ENCODE measurements at places on chromosomes 4 and X. TPM values are rescaled to one million over a fixed set of nuclear protein-coding genes. Genes with fewer than 3 reads are reported as not detected.

Gene BBS12
- polyA plus RNA-seq = 1.1 TPM

Gene SMIM31
- not detected for polyA plus RNA-seq

Gene CNKSR2
- polyA plus RNA-seq = 0.78 TPM

Gene BCORL1
- polyA plus RNA-seq = 2.8 TPM

Gene ART3
- not detected for polyA plus RNA-seq

Gene UGT2B10
- polyA plus RNA-seq = not detected

Gene CT47B1
- polyA plus RNA-seq = not detected

Gene SPACA5
- not detected for polyA plus RNA-seq

Gene C4orf50
- polyA plus RNA-seq = not detected

Gene IL21
- polyA plus RNA-seq = not detected

Gene EPGN
- polyA plus RNA-seq = not detected

Gene EDNRA
- not detected for polyA plus RNA-seq

Gene NLGN4X
- polyA plus RNA-seq = not detected

Gene KDR
- not detected for polyA plus RNA-seq

DNA sequence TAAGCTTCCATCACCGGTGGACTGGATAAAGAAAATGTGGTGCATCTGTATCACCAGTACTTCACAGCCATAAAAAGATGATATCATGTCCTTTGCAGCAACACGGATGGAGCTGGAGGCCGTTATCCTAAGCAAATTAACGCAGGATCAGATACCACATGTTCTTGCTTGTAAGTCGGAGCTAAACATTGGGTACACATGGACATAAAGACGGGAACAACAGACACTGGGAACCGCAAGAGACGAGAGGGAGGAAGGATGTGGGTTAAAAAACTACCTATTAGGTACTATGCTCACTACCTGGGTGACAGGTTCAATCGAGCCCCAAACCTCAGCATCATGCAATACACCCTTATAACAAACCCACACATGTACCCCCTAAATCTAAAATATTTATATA lies 16.3 kb upstream of the IDS start:
- no peak for DNase-seq

GRCh38 chr4:6720202-6720699 lies 4.3 kb downstream of the BLOC1S4 start:
- peak; percentile 77 for DNase-seq

GRCh38 chr4:141309874-141310273 lies 89.2 kb downstream of the ZNF330 start:
- no peak for DNase-seq

DNA sequence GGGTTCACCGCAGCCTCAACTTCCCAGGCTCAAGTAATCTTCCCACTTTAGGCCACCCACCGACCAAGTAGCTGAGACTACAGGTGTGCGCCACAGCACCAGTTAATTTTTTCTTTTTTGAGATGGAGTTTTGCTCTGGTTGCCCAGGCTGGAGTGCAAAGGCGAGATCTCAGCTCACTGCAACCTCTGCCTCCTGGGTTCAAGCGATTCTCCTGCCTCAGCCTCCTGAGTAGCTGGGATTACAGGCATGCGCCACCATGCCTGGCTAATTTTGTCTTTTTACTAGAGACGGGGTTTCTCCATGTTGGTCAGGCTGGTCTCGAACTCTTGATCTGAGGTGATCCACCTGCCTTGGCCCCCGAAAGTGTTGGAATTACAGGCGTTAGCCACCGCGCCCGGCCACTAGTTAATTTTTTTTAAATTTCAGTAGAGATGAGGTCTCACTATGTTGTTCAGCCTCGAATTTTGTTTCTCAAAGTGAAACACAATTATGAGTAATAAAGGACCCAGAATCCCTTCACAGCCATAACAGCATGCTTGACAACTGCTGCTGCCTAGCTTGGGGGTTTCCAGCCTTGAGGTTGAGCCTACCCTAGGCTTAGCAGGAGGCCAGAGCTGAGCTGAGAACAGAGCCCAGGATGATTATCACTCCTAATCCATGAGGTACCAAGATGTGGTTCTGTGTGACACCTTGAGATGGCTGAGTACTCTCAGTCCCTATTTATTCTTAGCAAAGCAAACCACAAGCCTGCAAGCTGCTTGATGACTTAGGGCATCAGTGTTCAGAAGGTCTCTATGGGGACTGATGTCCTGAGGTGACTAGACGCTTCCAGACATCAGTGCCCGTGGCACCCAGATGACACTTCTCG lies 41.6 kb upstream of the NKRF start:
- DNase-seq = peak; percentile 52

DNA sequence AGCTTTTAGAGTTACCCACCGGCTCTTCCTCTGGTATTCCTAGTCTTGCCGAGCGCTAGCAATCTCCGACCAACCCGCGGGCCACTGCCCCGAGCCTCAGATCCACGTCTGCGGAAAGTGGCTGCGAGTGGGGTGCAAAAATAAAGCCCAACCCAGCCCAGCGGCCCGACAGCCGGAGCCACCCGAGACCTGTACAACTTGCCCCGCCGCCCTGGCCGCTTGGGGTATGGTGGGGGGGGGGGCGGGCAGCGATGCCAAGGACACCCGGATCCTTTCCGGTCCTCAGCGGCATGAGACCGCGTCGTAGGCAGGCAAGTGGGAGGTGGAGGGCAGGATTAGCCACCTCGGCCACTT lies 1.6 kb downstream of the SLITRK4 start:
- DNase-seq = no peak

GRCh38 chr4:87425711-87426110 lies 3.3 kb downstream of the NUDT9 start:
- no peak for DNase-seq

DNA sequence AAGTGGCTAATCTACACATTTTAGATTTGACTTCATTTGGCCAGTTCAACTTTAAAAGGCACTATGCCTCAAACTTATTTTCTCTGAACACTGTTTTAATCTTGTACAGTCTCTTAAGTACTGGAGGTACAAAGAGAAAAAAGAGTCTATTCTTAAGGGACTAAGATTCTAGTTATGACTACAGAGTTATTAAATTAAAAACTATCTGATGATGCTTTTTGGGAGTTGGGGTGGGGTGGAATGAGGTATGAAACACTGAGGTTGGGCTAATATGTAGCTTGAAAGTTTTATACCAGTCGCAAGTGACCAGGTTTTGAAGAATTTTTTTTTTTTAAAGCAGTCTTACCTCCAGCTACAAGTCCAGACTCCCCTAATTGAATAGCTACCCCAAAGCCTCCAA lies 17.7 kb upstream of the GPR34 start:
- DNase-seq = no peak

DNA sequence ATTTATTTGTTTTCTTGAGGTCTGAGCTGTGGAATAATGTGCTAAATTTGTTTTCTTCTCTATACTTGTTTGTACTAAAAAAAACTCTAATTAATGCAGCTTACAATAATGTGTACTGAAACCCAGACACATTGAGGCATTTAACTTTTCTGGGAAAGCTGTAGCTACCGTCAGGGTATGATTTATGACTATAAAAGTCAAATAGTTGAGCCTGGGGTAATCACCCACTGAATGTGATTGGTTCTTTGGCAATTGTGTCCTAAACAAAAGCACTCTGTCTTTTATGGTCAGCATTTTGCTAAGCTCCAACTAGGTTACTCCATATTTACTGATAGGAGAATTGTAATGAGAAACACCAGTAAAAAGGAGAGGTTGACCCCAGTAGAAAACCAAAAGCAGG lies 65.9 kb upstream of the CBLL2 start:
- DNase-seq = no peak

GRCh38 chrX:139077281-139078250 lies 366.0 kb upstream of the FGF13 start:
- no peak for DNase-seq

- no peak for DNase-seq
Observed at GRCh38 chr4:145531859-145532258, 50.2 kb downstream of the SMAD1 start.

DNA sequence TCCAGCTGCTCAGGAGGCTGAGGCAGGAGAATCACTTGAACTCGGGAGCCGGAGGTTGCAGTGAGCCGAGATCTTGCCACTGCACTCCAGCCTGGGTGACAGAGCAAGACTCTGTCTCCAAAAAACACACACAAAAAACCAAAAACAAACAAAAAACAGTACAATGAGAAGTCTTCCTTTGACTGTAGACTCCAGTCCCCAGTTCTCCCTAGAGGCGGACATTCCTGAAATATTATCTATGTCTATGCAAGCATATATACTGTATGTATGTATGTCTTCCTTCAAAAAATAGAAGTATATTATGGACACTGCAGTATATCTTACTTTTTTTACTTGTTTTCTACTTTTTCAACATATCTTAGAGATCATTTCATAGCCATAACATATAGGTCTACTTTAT lies 10.2 kb upstream of the FGF2 start:
- DNase-seq = no peak

- DNase-seq = no peak
Observed at GRCh38 chrX:67784712-67785111, 240.9 kb downstream of the AR start.

- no peak for DNase-seq
Observed at GRCh38 chr4:128424527-128425497, 137.2 kb upstream of the PGRMC2 start.

- DNase-seq = no peak
Observed at GRCh38 chrX:72687396-72687795, 26.7 kb downstream of the PHKA1 start.

GRCh38 chr4:30839583-30840520 lies 119.7 kb downstream of the PCDH7 start:
- DNase-seq = no peak

DNA sequence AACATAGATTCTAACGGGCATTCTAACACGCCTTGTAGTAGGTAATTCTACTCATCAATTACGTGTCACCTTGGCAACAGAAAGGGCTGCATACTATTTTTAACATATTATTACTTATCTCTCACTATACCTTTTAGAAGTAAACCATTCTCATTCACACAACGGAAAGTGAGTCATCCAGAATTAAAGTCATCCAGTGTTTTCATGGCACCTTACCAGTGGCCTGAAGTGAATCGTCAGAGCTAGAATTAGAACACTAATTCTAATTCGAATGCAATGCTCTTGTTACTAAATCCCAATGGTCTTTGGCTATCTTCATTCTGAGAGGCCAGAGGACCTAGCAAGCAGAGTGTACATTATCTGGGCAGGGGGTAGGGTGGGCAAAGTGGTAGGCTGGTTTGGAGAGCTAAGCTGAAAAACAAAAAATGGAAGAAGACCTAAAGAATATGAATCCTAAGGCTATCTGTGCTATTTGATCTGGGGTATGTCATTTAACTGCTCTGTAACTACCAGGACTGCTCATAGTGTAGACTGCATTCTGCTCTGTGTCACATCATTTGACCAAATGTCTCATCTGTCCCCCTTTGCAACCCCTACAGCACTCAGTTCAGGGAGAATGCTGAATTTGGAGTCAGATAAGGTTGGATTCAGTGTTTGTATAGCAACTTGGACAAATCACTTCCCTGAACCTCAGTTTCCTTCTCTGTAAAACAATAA lies 96.5 kb downstream of the HDAC8 start:
- DNase-seq = no peak

- no peak for DNase-seq
Observed at GRCh38 chrX:11081511-11081910, 29.6 kb upstream of the HCCS start.

GRCh38 chr4:39521253-39521919 lies 5.9 kb downstream of the UGDH start:
- DNase-seq = no peak

DNA sequence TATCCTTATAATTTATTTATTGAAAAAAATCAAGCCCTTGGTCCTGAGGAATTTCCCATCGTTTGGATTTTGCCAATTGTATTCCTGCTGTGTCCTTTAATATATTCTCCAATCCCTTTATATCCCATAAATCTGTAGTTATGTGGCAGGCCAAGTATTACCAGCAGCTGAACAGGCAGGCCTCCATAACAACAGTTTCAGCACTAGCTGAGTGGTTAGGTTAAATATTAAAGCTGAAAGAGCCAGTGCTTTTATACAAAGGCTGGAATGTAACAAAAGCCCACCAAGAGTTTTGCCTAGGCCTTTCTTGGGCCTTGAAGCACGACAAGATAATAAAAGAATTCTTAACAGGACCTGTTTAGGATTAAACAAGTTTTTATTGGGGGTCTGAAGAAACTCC lies 366.6 kb upstream of the GALNT7 start:
- no peak for DNase-seq

DNA sequence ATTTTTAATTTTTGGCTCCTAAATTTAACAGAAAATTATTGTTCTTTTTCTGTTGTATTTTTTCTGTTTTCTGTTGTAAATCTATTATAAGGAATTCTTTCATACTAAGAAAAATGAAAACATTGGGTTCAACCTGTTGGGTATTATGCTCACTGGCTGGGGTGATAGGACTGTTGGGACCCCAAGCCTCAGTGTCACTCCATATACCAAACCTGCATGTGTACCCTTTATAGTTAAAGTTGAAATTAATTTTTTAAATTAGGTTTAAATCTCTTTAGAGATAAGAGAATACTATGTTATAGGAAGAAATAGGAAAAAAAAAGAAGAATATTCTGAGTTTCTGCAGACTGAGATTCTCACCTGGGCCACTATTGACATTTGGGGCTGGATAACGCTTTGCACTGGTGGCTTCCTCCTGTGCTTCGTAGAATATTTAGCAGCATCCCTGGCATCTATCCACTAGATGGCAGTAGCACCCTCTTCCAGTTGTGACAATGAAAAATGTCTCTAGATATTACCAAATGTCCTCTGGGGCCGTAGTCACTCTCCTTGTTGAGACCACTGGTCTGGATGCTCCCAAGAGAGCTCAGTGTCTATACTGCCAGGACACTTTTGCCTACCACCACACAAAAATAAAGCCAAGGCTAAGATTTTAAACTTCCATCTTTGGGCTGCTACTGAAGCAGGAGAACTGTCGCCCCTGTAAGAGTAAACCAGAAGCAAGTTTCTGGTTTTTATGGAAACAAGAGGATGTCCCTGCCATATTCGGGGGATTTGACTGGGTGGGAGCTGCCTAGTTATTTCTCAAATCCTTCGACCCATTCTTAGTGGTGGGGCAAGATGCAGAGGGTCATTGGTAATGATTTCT lies 22.4 kb upstream of the CLTRN start:
- DNase-seq = peak; percentile 76

- no peak for DNase-seq
Observed at GRCh38 chr4:1062419-1062818, 50.9 kb downstream of the RNF212 start.

GRCh38 chr4:75512386-75513211 lies 1.6 kb downstream of the RCHY1 start:
- DNase-seq = peak; percentile 52

DNA sequence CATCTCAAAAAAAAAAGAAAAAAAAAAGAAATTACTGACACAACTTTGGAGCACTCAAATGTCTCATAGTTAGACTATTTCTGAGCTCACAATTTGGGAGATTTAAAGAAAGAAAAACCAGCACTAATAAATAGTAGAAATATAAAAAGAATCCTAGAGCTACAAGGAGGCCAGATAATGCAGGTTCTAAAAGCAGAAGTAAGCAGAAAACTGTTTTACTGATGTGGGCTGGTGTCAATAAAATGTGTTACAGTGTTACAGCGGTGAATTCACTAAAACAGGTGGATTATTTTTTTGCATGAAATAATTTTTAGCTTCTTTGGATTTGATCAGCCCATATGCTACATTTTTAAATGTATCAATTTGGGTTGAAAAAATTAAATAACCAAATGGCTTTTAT lies 375.9 kb downstream of the GPM6A start:
- no peak for DNase-seq
